ENCODE measurements at places on chromosomes 7 and 10. TPM values are rescaled to one million over a fixed set of nuclear protein-coding genes. Genes with fewer than 3 reads are reported as not detected.

Gene ZC3HAV1
- 44.5 TPM for total RNA-seq

Gene C10orf67
- total RNA-seq, result not detected

Gene CYP2C8
- 0.29 TPM for total RNA-seq

Gene ITIH2
- total RNA-seq, result not detected

Gene IFIT1B
- total RNA-seq, result not detected

Gene OGDHL
- under 0.01 TPM for total RNA-seq

Gene AKR1C4
- not detected for total RNA-seq

Gene MARVELD1
- 57.5 TPM for total RNA-seq

Gene CYP26C1
- total RNA-seq, result under 0.01 TPM

Gene DNAJC12
- total RNA-seq, result 6.2 TPM

Gene CRTAC1
- not detected for total RNA-seq

Gene FKBP6
- not detected for total RNA-seq

Gene LIPN
- total RNA-seq, result not detected

Gene CYP2E1
- total RNA-seq, result 1.8 TPM

Gene CPA2
- not detected for total RNA-seq

Gene DOCK1
- 106 TPM for total RNA-seq

Gene ZNF804B
- not detected for total RNA-seq

Gene SUN1
- 109 TPM for total RNA-seq

Gene PRF1
- total RNA-seq, result not detected

Gene NAT16
- not detected for total RNA-seq

Gene VPS26A
- 41.3 TPM for total RNA-seq

Gene ZNF365
- 9.1 TPM for total RNA-seq

Gene PTPN20
- 9.1 TPM for total RNA-seq

Gene SPDYE11
- total RNA-seq, result not detected

Gene TSPAN13
- total RNA-seq, result 1.8 TPM

Gene CDNF
- total RNA-seq, result 1.8 TPM

Gene TRIM50
- not detected for total RNA-seq

Gene ATG9B
- not detected for total RNA-seq

Gene SLC18A2
- total RNA-seq, result under 0.01 TPM

Gene TAF3
- 2.2 TPM for total RNA-seq

Gene PLAU
- total RNA-seq, result 27.9 TPM

Gene LYZL2
- not detected for total RNA-seq

Gene TMEM176B
- not detected for total RNA-seq

Gene NPTX2
- 2.4 TPM for total RNA-seq

Gene PCGF5
- 99.2 TPM for total RNA-seq

Gene ANKMY2
- 28.0 TPM for total RNA-seq

Gene DGKI
- total RNA-seq, result 23.3 TPM

Gene NPSR1
- not detected for total RNA-seq

Gene ARMC3
- total RNA-seq, result under 0.01 TPM

Gene FLNC
- total RNA-seq, result 93.7 TPM

Gene HERC4
- total RNA-seq, result 106 TPM

Gene GJD4
- total RNA-seq, result under 0.01 TPM

Gene FAM204A
- total RNA-seq, result 75.7 TPM

Gene GPR158
- total RNA-seq, result under 0.01 TPM

Gene FAM25G
- not detected for total RNA-seq

Gene SPDYE2
- total RNA-seq, result not detected

Gene TMEM229A
- total RNA-seq, result not detected

Gene KIF5B
- total RNA-seq, result 110 TPM

Gene TMEM236
- under 0.01 TPM for total RNA-seq

Gene PDK4
- 0.36 TPM for total RNA-seq

Gene OPN4
- not detected for total RNA-seq

Gene AMPH
- 4.4 TPM for total RNA-seq

Gene SOSTDC1
- total RNA-seq, result under 0.01 TPM
